ENCODE measurements at places on chromosomes 12 and 14.

- DNase-seq, result no peak
These were observed 340.6 kb downstream of the SEC23A start for GRCh38 chr14:38762426-38762825.

DNA sequence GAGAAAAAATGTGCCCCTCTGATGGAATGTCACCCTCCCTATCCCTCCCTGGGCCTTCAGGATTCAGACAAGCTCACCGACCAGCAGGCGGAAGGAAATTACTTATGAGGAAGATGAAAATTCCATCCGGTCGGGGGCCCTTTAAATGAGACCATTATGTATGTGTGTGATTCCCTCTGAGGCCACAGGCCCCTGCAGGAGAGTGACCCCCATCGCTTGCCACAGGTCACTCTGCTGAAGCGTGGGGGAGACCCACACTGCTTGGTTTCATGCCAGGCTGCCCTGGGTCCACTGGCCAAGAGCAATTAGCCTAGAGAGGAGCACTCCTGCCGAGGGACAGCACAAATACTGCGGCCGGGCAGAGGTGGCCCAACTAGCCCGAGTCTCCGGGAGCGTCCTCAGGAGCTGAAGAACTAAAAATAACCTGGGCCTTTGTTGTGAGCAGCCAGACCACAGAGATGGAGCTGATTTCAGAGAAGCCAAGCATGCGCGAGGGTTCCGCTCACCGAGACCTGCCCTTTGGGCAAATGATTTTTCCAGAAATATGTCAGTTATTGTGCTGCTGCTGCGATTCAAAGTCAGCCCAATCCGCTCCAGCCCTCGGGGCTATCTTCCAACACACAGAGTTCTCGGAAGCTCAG, 276.4 kb downstream of the DPF3 start:
- DNase-seq, result peak; percentile 76

GRCh38 chr14:67998834-67999233, 179.3 kb downstream of the RAD51B start:
- peak; percentile 46 for DNase-seq

DNA sequence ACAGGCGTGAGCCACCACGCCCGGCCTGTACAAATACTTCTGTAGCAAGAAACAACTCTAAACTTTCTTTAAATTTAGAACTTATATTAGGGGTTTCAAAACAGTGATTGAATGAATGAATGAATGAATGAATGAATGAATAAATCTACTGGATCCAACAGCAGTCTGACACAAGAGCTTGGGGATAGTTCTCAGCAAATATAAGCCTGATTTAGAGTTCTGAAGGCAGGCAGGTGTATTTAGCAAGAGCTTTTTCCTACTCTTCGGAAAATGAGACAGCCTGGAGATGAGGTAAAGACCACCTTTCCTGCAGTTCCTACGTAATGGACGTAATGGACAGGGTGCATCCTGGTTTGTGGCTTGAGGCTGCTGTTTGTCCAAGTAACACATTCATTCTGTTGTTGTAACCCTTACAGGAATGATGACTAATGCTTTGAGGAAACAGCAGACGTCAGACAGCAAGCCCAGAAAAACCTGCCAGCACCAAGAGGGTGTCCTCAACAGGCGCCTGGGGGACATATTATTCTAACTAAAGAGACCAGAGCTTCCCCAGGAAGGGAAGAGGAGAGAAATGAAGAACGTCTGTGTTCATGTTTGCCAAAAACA, 277.4 kb upstream of the SOX5 start:
- DNase-seq, result peak; percentile 85

DNA sequence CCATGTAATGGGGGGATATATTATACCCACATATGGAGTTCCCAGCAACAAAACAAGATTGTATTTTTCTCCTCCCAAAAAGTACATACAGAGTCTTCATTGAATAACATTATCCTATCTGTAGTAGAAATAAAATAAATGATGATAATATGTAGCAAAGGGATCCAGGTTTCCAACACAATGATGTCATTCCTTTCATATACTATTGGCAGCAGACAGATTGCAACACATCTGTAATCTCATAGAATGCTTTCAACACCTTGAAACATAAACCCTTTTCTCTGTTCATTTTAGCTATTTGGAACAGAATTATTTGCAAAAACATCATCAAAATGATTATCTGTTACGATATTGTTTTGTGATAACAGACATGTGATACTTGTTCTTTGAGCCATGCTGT, 317.6 kb downstream of the DPF3 start:
- no peak for DNase-seq

GRCh38 chr14:96747006-96747405, 50.2 kb upstream of the VRK1 start:
- DNase-seq, result no peak

- DNase-seq, result no peak
These were observed 320.7 kb downstream of the PAWR start for GRCh38 chr12:79370021-79370420.

DNA sequence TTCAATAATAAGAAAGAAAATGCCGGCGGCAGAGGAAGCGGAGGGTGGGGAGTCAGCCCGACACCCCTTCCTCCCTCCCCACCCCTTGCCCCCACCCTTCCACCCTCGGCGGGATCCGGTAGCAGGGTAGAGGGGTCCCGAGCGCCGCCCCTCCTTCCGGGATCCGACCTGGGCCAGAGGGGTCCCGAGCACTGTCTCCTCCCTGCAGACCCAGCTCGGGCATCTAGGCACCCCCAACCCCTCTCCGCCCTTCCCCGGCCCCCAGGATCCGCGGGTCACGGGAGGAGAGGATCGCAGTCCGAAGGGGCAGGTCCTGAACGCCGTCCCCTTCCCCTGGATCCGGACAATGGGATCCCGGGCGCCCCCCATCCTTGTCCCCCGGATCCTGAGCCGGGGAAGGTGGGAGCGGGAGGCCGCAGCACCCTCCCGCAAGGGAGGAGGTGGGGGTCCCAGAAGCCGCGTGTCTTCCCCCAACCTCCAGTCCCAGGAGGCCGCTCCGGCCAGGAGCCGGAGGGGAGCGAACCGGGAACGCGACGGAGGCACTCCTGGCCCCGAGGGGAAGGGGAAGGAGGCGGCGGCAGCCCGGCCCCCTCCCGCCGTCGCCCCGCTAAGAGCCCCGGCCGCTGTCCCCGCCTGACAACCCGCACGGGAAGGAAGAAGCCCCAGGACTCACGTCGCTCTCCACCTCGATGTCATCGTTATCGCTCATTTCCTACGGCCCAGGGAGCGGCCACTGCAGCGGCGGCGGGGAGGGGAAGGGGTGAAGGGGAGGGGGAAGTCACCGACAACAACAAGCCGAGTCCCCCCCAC, 481 bp downstream of the MAX start:
- no peak for DNase-seq

GRCh38 chr14:69896080-69896479, 16.9 kb downstream of the SMOC1 start:
- DNase-seq, result no peak

GRCh38 chr14:59755409-59756135, 115.0 kb downstream of the RTN1 start:
- no peak for DNase-seq

- DNase-seq, result no peak
These were observed 217.9 kb downstream of the CRADD start for GRCh38 chr12:93895089-93895445.

- no peak for DNase-seq
These were observed 170.1 kb upstream of the PWP1 start for GRCh38 chr12:107515446-107515958.

- no peak for DNase-seq
These were observed 10.8 kb downstream of the C14orf132 start for GRCh38 chr14:96049932-96050331.

- DNase-seq, result no peak
These were observed 39.6 kb downstream of the WIF1 start for GRCh38 chr12:65081496-65081895.

GRCh38 chr14:89270439-89271227, 146.4 kb downstream of the FOXN3 start:
- DNase-seq, result no peak

DNA sequence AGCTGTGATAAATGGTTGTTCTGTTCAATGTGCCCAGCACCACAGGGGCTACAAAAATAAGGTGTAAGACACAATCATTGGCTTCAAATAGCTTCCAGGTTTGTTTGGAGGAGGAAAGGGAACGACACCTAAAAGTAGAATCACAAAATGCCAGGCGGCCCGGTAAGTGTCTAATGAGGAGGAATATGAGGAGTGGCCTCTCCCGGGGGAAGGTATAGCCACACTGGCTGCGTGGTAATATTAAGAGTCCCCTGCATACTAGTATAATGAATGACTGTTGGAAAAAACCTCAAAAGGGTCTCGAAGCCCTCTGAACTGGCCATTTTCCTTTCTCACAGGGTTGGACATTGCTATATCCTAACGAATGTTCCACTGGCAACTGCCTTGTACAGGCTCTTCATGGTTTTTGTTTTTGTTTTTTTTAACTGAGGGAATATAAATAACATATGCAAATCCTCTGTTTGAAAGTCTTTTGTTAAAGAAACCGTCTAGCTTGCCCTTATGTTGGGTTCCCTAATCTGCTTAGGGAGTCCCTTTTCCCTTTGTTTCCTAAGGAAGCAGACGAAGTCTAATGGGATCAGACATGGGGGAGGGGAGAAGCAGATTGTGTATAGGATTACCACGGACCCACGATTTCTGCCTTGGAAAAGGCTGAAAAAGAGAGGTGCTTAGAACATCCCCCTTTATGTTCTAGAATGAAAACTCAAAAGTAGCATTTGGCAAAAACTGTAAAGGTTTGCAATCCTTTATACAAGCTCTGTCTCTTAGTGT, 4.2 kb downstream of the CCDC60 start:
- DNase-seq, result no peak

DNA sequence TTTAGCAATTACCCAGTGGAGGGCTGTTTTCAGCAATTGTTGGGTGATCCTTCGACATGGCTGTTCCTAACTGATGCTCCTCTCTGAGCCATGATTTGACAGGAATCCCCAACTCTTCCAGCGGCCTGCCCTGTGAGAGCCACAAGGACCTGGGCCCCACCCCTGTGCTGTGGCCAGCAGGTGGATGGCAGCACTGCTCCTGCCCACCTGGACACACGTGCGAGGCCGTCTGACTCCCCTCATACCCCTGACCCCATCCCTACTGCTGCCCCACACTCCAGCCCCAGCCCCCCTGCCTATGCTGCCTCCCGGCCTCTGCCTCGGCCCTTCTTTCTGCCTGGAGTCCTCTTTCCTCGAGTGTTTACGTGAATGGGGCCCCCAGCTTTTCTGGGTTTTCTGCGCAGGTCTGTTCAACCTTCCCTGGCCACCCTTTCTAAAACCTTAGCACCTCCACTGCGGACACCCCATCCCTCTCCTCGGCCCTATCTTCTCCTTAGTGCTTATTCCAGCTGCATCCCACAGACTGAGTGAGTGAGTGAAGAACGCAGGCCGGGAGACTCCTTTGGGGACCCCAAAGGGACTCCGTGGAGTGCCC, 111.4 kb downstream of the DICER1 start:
- DNase-seq, result no peak

GRCh38 chr12:68768431-68768939, 22.5 kb downstream of the SLC35E3 start:
- DNase-seq, result no peak

- no peak for DNase-seq
These were observed 119.4 kb downstream of the SRGAP1 start for GRCh38 chr12:63963868-63964267.

DNA sequence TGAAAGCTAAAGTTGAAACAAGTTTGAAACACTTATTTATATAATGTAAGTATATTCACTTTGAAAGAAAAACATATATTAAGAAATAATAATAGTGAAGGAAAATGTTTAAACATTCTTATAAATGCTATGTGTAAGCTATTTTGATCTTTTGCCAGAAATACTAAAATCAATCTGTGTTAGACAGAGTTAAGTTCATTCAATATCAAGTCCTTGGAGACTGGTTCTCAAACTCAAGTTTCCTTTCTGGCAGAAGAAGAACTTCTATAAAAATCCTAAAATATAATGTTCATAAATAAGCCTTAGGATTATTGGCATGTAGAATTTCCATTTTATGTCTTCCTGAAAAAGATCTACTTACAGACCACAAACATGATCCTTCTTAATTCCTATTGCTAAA, 45.3 kb downstream of the TAOK3 start:
- DNase-seq, result no peak

DNA sequence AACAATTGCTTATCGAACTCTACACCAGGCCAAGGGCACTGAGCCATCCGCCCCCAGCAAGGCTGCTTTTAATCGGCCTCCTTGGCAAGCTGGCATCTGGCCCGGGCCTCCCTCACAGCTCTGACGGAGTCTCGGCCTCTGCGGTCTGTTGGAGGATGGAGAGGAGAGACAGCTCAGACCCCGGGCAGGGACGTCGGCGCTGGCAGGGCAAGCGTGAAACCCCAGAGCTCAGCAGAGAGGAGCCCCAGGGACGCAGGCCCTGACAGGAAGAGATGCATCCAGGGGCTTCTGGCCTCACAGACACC, 17.5 kb downstream of the CAMKK2 start:
- DNase-seq, result no peak

DNA sequence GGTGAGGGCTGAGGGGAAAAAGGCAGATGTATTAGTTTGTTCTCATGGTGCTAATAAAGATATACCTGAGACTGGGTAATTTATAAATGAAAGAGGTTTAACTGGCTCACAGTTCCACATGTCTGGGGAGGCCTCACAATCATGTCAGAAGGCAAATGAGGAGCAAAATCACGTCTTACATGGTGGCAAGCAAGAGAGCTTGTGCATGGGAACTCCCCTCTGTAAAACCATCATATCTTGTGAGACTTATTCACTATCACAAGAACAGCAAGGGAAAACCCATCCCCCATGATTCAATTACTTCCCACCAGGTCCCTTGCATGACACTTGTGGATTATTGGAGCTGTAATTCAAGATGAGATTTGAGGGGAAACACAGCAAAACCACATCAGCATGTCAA, 1220.9 kb downstream of the GALC start:
- no peak for DNase-seq

- DNase-seq, result no peak
These were observed 14.9 kb downstream of the C2CD5 start for GRCh38 chr12:22529281-22530060.

- DNase-seq, result no peak
These were observed 72.5 kb downstream of the NTN4 start for GRCh38 chr12:95718006-95718431.

DNA sequence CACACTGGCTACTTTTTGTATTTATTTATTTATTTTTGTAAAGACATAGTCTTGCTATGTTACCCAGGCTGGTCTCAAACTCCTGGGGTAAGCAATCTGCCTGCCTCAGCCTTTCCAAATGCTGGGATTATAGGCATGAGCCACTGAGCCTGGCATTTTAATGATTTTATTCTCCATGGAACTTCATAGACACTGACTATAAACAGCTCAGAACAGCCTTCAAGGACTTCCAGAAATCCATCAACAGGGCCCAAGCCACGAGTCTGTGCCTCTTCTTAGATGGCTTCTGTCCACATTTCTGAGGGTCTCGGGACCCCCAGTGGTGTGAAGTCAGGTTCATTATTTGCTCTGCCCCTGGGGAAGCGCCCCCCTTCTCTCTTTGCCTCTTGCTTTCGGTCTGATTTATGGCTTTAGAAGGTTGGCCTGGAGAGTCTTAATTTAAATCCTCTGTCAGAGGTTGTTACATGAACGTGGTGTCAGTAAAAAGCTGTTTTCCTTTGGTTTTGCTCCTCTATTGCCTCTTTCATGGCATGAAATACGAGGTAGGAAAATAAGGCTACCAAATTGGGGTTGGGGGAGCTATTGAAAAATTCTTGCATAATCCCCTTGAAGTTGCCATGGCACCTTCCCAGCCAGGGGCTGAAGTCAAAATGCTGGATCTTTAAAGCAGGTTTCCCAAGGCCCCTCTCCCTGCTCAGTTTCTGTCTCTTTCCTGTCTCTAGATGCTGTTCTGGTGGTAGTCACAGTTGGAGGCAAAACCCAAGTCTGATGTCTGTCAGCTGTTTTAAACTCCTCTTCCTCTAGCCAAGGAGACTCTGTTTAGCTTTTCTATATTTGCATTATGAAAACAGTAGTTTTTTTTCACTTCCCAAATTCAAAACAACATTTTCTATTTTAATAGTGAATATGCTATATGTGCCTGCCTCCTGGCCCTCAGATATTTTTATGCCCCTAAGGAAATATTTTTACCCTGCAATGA, 129.4 kb downstream of the SMOC1 start:
- no peak for DNase-seq
